ENCODE measurements at places on chromosomes 12 and 14.

GRCh38 chr12:124747426-124748161, 116.1 kb downstream of the SCARB1 start:
- DNase-seq, result peak; percentile 75

- no peak for DNase-seq
Measured at GRCh38 chr12:51811203-51812202, 37.0 kb downstream of the FIGNL2 start.

DNA sequence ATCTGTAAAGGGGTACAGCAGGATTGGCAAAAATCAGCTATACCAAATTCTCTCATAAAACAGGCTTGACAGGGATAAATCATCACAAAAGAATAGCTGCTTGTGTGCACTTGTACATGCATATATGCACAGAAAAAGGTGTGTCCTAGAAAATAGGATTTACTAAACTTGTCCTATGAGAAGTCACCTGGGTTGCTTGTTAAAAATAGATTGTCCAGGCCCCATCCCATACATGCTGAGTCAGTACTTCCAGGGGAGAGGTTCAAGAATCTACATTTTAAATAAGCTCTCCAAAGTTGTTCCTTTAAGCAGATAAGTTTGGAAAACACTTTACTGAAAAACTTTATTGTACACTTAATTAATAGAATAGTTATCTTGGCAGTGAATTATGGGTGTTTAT, 123.1 kb downstream of the ANO6 start:
- no peak for DNase-seq

GRCh38 chr12:111327474-111327873, 41.4 kb downstream of the PHETA1 start:
- DNase-seq, result no peak

DNA sequence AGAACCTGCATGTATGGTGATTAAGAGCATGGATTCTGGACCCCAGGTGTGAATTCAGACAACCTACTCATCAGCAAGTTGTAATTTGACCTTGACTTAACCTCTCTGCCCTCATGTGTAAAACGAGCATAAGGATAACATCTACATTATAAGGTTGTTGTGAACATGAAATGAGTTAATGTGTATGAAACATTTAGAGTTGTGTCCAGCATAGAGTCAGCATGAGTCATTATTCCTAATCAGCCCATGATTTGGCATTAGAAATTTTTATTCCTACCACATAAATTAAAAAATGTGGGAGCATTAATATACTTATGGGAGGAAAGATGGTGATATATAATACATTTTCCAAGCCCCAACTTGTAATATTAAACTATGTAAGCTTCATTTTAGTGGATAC, 95.9 kb upstream of the DDHD1 start:
- DNase-seq, result no peak

- no peak for DNase-seq
Measured at GRCh38 chr12:30180602-30181001, 396.9 kb upstream of the TMTC1 start.

DNA sequence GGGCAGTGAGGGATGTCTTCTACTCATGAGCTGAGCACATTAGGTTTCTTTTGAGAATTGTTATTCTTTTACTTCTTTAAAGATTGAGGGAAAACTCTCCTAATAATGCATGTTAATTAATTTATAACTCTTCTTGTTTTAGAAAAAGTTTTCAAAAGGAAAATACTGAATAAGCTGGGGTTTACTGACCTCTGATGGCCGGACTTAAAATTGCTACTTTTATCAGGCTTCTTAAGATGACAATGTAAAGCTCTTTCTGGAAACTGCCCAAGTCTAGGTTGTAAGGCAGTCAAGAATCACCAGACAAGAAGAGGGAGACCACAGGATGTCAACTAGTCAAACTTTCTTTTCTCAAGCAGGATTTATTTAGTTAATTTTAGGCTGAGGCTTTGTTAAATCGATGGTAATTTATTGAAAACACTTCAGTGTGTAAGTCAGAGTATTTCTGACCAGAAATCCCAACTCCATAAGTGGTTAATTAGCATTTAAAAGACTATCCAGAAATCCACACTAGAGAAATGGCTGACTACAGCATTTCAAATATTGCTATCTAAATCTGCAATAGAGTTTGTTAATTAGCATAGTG, 82.1 kb downstream of the AVPR1A start:
- peak; percentile 65 for DNase-seq

GRCh38 chr12:116152268-116152667, 125.2 kb downstream of the MED13L start:
- DNase-seq, result peak; percentile 85

- DNase-seq, result no peak
Measured at GRCh38 chr14:49280566-49280965, 305.6 kb downstream of the RPS29 start.

DNA sequence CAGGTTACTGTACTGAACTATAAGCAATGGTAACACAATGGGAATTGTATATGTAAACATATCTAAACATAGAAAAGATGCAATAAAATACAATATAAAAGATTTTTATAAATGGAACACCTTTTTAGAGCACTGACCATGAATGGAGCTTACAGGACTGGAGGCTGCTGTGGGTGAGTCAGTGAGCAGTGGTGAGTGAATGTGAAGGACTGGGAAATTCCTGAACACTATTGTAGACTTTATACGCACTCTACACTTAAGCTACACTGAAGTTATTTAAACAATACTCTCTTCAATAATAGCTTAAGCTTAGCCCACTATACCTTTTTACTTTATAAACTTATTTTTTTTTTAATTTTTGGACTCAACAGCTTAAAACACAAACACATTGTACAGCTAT, 313.5 kb downstream of the KCNC2 start:
- no peak for DNase-seq

DNA sequence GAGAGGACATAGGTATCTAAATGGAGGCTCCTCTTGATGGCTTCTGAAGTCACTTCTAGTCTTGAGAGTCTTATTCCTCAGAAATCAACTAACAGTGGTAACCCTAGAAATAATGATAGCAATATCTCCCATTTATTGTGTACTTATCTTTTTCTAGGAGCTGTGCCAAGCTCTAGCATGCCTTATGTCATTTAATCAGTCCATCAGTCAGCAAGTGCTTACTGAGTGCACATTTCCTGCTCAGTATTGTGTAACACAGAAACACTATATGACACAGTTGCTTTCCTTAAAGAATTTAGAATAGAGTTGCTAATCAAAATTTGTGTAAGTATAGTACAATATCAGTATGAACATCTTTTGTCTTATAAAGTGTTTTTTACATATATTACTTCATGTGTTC, 36.6 kb downstream of the KRT76 start:
- no peak for DNase-seq

DNA sequence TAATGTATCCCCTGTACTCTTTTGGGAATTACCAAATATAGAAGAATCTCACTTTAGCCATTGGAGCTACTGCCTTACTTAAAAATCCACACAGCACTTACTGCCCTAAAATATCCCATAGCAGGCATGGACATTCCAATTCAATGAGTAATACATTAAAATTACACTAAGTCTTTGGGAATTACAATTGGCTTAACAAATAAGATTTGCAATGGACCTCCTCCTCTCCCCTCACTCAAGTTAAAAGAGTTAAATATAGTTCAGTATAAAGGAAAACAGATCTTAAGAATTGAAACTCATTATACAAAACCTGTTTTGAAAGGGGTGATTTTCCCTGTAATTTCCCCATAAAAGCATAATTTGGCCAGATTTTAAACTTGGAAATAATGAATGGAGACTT, 477.1 kb downstream of the SLC16A7 start:
- peak; percentile 14 for DNase-seq

- no peak for DNase-seq
Measured at GRCh38 chr12:103852498-103852997, 11.5 kb upstream of the NT5DC3 start.

- no peak for DNase-seq
Measured at GRCh38 chr14:101917413-101918017, 46.9 kb upstream of the DYNC1H1 start.

- no peak for DNase-seq
Measured at GRCh38 chr12:79200176-79200575, 335.6 kb downstream of the SYT1 start.

DNA sequence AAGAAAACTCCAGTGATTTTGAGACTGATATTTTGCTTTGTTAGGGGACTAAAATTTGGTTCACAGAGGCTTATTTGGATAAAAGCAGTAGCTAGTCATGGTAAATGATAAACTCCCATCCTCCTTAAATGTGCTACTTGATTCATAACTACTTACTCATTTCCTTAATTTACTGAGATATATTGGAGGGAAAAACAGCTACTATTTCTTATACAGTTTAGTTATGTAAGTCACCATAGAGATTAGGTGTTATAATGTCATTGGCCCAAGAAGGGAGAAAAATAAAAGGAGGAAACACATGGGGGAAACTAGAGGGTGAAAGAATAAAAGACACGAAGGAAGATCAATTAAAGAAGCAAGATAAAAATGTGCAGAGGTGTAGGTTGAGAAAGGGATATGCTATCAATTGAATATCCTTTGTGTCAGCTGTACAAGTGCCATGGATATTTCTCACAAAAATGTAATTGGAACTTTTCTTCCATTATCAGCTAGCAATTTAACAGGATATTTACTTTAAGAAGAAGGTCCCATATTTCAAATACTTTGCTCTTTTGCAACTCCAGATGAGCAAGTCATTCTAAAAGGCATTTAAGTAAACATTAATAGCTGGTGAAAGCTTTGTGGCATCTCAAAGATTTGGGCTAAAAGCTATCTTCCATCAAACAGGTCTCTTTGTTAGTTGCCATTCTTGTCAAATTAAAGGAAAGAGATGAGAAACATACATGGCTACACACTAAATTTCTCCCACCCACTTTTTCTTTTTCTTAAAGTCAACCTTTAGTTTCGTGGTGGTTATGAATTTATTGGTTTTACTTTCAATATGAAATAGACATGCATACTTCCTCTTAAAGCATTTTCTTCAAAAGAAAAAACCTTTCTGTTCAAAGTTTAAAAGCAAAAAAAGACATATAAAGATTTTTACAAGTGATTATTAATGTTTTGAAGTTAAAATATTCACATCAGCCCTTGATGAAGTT, 439.5 kb downstream of the CCER1 start:
- peak; percentile 44 for DNase-seq

- no peak for DNase-seq
Measured at GRCh38 chr12:109725321-109726105, 11.9 kb downstream of the FAM222A start.

DNA sequence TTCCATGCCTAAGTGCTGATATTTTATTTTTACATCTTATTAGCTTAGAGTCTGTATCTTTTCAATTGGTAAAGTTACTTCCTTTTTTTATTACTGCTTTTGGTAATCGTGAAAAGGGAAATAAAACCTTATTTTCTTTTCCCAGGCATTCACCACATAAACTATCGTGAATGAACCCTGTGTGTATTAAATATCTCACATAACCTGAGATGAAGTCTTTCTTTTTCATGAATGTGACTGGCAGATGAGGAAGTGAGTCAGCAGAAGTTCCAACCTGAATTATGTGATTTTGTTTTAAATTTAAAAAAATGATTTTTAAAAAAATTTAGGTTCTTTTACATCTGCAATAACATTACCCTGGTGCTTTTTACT, 26.0 kb downstream of the MYBPC1 start:
- no peak for DNase-seq

DNA sequence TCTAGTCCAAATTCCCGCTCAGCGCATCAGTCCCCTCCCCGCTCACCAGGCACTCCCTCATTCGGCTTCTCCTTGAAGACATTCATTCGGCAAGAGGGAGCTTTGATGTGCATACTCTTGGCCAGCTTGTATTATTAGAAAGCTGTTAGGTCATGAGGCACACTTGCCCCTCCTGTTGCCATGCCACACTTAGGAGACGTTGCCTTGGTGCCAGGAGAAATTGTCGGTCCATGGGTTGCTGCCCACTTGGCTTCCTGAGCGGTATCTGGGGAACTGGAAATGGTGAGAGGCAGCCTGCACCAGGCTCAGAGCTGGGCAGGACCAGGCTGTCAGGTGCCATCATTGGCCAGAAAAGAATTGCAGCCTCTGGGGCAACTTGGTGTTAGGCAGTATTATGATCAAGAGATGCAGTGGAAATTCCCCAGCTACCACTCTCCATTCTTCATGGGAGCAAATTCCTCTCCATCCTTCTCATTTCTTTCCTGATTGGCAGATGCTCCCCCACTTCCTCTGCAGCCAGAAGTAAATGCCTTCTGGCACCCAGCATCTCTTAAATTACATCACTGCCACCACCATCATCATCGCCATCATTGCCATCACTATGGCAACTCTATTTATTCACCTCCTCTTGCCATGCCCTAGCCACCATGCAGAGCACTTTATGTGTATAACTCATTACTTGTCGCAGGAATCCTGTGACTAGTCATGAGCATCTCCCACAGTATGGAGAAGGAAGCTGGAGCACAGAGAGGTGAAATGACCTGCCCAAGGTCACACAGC, 12.4 kb downstream of the CABP1 start:
- no peak for DNase-seq

GRCh38 chr12:121590476-121591143, 9.8 kb upstream of the KDM2B start:
- peak; percentile 63 for DNase-seq

- no peak for DNase-seq
Measured at GRCh38 chr14:81309511-81309910, 88.8 kb upstream of the GTF2A1 start.

GRCh38 chr14:50836515-50836914, 5.6 kb upstream of the NIN start:
- no peak for DNase-seq

DNA sequence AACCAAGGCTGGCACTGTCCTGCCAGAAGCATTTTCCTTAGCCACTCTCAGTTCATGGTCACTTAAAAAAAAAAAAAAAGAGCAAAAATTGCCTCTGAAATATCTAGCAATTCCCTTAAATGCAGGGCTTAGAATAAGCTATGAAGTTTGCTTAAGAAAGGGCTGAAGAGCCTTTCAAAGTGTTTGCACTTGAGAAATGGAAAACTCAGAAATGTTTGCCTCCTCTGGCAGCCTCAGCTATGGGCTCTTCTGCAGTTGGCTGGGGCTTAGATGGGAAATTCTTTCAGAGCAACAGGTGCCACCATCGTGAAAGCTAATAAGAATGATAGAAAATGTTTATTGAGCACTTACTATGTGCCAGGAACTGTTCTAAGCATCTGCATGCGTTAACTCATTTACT, 48.5 kb upstream of the TSPAN11 start:
- no peak for DNase-seq

- DNase-seq, result no peak
Measured at GRCh38 chr14:54901380-54902142, 1.1 kb downstream of the GCH1 start.

DNA sequence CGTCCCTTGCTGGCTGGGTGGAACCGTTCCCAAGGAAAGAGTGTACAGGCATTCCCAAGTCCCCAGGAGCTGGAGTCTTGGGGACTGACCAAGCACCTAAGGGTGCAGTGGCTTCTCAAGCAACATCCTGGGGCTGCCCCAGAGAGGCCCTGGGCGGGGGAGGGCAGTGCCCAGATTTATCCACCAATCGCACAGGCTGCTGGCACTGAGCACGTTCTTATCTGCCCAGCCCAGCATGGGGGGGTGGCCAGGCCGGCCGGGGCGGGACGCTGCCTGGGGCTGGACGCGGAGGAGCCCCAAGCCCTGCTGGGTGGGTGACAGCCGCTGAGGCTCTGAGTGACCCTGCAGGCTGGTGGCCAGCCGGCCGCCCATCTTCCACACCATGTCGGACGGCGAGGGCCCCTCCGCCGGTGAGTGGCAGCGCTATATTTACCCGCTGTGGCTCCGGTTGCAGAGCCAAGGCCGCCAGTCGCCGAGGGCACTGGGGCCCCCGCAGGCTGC, 53.4 kb downstream of the CYP46A1 start:
- peak; percentile 64 for DNase-seq

Data from fibroblast of gingiva (primary cell).